Activated CD8-positive, alpha-beta memory T cell treated with anti-CD3 and anti-CD28 coated beads, Interleukin-2, amount 10 ng/mL, durations not matched to agents 7 days and 5 days (primary cell): ENCODE measurements at places on chromosomes 11 and 22.
A peak's percentile ranks its signal among the peaks of the same experiment; 100 is the strongest.

GRCh38 chr22:30325065-30325720, 1.5 kb downstream of the TBC1D10A start:
- no peak for DNase-seq

GRCh38 chr11:85269109-85269508, 358.0 kb downstream of the DLG2 start:
- DNase-seq = no peak

DNA sequence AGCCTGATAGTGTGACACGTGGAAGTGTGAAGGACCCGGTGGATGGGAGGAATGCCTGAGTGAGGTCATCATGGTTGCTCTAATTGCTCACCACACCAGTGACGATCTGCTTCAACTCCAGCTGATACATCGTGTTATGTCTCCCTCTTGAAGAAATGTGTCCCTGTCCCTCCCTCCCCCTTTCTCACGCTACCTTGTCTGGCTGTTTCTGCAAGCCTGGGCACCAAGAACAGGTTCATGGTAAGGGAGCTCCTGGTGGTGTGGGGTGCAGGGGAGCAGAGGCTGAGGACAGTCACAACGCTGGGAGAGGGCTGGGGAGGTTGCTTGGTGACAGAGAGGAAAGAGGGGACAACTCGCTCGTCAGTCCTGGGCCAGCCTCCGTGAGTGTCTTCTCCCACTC, 413.4 kb downstream of the SOX6 start:
- peak; percentile 19 for DNase-seq

DNA sequence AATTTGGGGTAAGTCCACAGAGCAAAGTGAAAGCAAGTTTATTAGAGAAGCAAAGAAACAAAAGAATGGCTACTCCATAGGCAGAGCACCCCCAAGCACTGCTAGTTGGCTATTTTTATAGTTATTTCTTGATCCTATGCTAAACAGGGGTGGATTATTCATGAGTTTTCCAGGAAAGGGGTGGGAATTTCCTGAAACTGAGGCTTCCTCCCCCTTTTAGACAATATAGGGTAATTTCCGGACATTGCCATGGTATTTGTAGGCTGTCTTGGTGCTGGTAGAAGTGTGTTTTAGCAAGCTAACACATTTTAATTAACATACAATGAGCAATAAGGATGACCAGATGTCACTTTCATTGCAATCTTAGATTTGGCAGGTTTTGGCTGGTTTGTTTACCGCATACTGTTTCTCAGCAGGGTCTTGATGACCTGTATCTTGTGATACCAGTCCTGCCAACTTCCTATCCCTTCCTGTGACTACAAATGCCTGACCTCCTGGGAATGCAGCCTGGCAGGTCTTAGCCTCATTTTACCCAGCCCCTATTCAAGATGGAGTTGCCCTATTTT, 937 bp upstream of the C1QTNF6 start:
- no peak for DNase-seq

DNA sequence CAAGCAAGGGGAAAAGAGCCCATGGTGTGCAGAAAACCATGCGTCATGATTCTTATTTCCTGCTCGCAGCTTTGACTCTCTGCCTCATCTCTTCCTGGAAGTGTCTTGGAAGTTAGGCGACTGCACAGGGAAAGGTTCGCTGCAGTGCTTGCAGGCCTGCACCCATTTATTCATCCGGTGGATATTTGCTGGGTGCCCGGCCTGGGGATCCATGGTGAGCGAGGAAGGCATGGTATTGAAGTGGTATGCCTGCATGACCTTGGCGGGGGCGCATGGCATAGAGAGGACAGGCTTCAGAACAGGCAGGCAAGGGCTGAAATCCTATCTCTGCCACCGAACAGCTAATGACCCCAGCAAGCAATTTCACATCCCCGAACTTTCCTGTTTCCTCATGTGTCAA, 40.6 kb downstream of the FAM83F start:
- no peak for DNase-seq

DNA sequence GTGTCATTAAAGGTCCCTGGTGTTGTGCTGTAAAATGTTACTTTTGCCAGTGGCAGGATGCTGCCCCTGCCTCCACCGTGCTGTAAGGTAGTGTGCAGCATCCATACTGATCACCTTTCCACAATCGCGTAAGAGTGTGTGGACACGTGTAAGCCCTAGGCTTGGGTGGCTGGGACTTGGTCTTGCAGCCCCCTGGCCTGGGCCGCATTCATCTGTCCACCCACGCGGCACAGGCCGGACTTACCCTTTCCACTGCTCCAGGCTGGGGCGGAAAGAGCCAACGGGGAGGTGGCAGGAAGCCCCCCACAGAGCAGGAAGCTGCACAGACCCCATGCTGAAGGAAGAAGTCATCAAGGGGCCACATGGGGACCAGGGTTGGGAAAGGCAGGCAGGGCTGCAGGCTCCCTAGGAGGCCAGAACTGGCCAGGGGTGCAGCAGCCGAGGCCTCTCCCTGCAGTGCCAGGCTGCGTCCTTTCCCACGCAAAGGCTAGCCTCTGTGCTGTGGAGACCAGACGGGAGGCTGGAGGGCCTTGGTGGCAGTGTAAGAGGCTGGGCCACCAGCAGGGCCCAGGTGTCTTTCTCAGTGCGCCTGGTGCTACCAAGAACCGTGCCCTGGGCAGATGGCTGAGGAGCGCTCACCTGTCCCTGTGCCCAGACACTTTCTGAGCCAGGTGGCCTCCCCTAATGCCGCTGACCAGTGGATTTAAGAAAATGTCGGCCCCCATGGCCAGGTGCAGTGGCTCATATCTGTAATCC, 11.7 kb upstream of the TMEM191C start:
- no peak for DNase-seq

- no peak for DNase-seq
These were observed 13.5 kb downstream of the OAF start for GRCh38 chr11:120224361-120224760.

- no peak for DNase-seq
These were observed 80.8 kb downstream of the PIWIL4 start for GRCh38 chr11:94647926-94648325.

- no peak for DNase-seq
These were observed 20.0 kb downstream of the POLR3H start for GRCh38 chr22:41524251-41524661.

DNA sequence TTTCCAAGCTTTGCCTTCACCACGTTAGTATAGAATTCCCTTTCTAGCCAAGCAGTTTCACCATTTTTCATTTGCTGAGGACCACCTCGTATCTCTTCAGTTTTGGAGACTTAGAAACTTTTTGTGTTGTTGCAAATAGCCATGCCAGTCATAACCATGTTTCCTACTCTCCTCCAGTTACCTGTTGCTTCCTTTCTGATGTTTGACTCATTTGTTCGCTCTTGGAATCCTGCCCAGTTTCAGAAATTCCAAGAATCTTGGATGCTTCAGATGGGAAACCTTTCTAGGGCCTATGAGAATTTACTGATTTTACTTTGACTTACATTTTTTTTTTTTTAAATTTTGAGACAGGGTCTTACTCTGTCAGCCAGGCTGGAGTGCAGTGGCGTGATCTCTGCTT, 65.4 kb downstream of the PPP6R3 start:
- no peak for DNase-seq

DNA sequence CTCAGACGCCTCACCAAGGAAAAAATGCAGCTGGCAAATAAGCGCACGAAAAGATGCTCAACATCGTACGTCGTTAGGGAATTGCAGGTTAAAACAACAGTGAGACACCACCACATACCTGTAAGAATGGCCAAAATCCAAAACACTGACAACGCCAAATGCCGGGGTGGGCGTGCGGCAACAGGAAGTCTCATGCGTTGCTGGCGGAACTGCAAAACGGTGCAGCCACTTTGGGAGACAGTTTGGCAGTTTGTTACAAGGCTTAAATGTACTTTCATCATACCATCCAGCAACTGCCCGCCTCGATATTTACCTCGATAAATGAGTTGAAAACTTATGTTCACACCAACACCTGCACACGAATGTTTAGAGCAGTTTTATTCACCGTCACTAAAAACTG, 7.5 kb upstream of the CTSD start:
- no peak for DNase-seq

- DNase-seq = no peak
These were observed 4.7 kb downstream of the NXPE2 start for GRCh38 chr11:114683007-114683406.

DNA sequence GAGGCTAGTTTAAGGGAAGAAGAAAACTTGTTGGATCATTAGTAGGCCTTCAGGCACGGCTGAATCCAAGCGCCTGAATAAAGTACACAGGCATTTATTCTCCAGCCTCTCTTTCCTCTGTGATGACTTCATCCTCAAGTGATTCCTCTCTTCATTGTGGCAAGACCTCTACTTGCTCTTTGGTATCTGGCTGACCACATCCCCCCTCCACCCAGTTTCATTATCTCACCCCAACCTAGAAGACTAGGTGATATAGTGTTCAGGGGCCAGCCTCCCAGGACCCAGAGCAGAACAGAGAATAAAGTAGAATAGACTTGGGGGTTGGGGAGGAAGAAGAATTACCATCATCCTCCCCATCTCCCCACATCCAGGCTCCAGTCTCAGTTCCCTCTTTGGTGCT, 189.3 kb downstream of the MIAT start:
- DNase-seq = peak; percentile 67

- DNase-seq = no peak
These were observed 14.1 kb downstream of the BTBD10 start for GRCh38 chr11:13448876-13449275.

GRCh38 chr11:102114032-102114431, 3.8 kb downstream of the YAP1 start:
- no peak for DNase-seq

DNA sequence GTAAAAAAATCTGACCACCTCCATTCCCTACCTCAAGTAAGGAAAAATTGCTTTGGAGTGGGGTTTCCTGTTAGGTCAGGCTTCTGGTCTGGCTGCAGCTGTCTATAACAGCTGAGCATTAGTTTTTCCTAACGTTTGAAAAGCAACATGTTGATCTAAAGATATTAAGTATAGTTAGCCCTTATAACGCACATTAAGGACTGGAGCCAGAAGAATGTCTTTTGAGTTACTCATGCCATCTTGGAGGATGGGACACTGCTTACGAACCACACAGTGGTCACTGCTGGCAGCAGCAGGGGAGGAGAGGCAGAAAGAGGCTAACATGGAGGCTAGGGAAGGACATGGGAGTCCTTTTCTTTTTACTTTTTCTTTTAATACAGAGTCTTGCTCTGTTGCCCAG, 44.1 kb upstream of the GDPD4 start:
- DNase-seq = no peak

- no peak for DNase-seq
These were observed 843.4 kb downstream of the TBC1D22A start for GRCh38 chr22:47605886-47606285.

GRCh38 chr11:117495357-117495756, 167.7 kb downstream of the CEP164 start:
- no peak for DNase-seq

GRCh38 chr22:45911601-45912271, 65.2 kb downstream of the WNT7B start:
- no peak for DNase-seq

- peak; percentile 87 for DNase-seq
These were observed 6.5 kb downstream of the ARSA start for GRCh38 chr22:50621356-50621880.

DNA sequence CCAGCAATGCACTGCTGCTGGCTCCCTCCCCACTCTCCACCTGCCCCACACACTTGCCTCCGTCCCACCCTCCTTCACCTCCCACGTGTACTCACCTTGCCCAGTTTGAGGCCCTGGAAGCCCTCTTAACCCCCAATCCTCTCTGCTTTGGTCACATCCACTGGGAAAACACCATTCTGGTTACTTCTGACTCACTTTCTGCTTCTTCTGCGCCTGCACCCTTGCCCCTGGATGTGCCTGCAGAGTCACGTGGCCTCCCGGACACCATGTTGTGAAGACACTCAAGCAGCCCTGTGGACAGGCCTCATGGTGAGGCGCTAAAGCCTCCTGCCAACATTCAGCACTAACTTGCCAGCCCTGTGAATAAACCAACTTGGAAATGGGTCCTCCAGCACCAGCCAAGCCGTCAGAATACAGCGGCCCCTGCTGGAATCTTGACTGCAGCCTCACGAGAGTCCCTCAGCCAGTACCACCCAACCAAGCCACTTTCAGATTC, 2.6 kb upstream of the NAALADL1 start:
- no peak for DNase-seq

- DNase-seq = no peak
These were observed 62.0 kb upstream of the ARHGAP42 start for GRCh38 chr11:100625041-100625440.

DNA sequence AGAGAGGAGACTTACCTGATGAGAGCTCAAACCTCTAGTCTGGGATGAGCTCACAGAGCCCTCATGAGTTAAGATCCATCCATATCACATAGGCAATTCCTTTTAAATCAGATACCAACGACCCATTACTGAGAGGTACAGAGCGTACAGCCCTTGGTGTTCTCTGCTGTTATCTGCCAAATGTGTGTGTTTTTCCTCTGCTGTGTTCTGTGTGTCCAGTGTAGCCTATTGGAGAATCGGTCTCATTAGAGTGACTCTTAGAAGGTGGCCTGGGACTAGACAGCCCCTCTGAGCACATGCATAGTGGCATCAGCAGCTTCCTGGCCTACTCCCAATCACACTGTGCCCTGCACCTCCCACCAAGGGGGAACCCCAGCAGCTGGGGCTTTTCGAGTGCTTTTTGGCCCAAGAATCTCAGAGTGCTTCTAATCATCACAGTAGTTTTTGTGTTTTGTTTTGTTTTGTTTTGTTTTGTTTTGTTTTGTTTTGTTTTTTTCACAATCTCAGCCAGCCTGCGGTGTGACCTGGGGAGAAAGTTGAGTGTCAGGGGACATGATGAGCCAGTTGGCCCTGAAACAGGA, 25.4 kb downstream of the TP53AIP1 start:
- DNase-seq = no peak

GRCh38 chr11:108571001-108571400, 22.6 kb downstream of the EXPH5 start:
- no peak for DNase-seq

GRCh38 chr11:65764434-65764833, 16.3 kb downstream of the AP5B1 start:
- DNase-seq = no peak

DNA sequence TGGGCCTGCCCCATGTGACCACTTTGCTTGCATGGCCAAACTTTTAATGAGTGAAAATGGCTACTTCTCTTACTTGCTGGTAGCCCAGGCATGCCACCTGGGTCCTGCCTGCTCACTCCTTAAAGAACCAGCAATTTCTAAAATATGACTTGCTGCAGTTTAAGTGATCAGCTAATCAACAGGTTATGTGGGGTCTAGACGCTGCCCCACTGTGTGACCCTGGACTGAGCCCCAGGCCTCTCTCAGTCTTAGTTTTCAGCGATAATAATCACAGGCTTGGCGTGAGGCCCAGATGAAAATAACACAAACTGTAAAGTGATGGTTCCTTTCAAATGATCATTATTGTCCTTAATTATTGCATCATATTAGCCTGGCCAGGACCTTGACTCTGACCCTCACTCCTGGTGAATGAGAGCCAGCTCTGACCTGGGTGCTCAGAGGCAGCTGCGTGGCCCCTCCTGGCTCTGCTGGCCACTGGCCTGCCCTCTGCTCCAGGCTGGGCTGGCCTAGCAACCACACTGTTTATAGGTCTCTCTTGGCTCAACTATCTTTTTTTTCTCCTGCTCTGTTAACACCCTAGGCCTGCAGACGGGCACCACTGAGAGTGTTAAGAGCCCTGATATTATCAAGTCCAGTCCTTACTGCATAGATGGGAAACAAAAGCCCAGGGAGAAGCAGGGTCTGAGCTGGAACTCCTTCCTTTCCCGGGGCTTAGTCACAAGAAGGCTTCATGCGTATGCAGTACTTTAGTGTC, 89.7 kb downstream of the RRM1 start:
- DNase-seq = no peak
